Activated B cell treated with CpG ODN at 0.5 μM for 24 hours (primary cell): ENCODE measurements at places on chromosomes 1 and 21. TPM values are rescaled to one million over a fixed set of nuclear protein-coding genes. Genes with fewer than 3 reads are reported as not detected.

The PYHIN1 gene
- 5.4 and 5.8 TPM in 2 replicates for total RNA-seq

GRCh38 chr21:42670884-42671283, 17.5 kb downstream of the PDE9A start:
- no peaks in the 10 kb centered on the region for H3K36me3 ChIP-seq
- H3K4me1 ChIP-seq: peaks cover 6% of the 10 kb centered on the region
- H3K27me3 ChIP-seq: peaks cover 6% of the 10 kb centered on the region
- no peak for DNase-seq
- H3K4me3 ChIP-seq: no peak overlapping the region

DNA sequence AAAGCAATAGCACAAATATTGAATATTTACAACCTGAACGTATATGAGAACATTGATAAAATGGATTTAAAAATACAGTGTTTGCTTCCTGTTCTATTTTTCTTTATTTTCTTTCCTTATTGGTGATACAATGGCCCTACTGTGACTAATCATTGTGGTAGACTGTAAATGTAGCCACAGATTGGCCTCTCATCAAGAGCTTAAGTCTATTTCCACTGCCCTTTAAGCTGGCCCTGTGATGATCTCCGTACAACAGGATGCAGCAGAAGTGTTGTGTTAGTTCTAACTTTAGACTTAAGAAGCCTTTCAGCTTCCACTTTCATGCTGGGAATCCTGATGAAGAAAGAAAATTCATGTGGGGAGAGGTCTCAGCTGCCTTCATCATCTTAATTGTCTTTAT, 285.6 kb upstream of the B3GALT2 start:
- peaks cover 16% of the 10 kb centered on the region for H3K4me1 ChIP-seq
- no peak overlapping the region for H3K4me3 ChIP-seq
- no peaks in the 10 kb centered on the region for H3K36me3 ChIP-seq
- no peak for DNase-seq

- no peak for DNase-seq
- H3K36me3 ChIP-seq: peaks cover 46% of the 10 kb centered on the region
- no peak overlapping the region for H3K4me3 ChIP-seq
- no peaks in the 10 kb centered on the region for H3K27me3 ChIP-seq
- no peak overlapping the region for H3K27ac ChIP-seq
- peaks cover 8% of the 10 kb centered on the region for H3K4me1 ChIP-seq
These were observed 2.4 kb upstream of the NUDT17 start for GRCh38 chr1:145843031-145843430.

DNA sequence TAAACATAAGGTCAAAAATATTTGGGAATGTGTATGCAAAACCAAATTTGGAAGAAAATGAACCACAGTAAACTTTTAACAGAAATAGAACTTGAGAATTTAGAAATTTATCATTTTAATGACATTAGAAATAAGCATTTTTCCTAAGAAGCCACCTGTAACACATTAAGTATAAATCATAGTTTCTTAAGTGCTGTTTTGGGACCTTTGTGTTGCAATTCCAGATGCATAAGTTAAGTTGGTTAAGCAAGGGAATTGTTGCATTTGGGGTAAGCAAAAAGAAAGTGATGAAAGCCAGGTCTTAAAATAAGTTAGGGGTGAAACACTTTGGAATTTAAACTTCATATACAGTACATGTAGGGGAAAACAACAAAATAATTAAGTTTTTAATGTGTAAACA, 49.8 kb downstream of the CDKN2C start:
- peaks cover 4% of the 10 kb centered on the region for H3K27me3 ChIP-seq
- no peaks in the 10 kb centered on the region for H3K36me3 ChIP-seq
- DNase-seq: no peak
- no peak overlapping the region for H3K4me3 ChIP-seq
- no peaks in the 10 kb centered on the region for H3K4me1 ChIP-seq
